ENCODE measurements at places on chromosomes 16 and 17.

- DNase-seq = no peak
Measured at GRCh38 chr17:57892820-57893595, 43.2 kb upstream of the MRPS23 start.

- DNase-seq = no peak
Measured at GRCh38 chr17:76199469-76199868, 40.8 kb downstream of the RNF157 start.

- no peak for DNase-seq
Measured at GRCh38 chr16:49733313-49734009, 122.5 kb downstream of the ZNF423 start.

GRCh38 chr17:81008140-81008539, 16.5 kb downstream of the CHMP6 start:
- no peak for DNase-seq

GRCh38 chr17:29807520-29808361, 122.3 kb downstream of the SSH2 start:
- DNase-seq = no peak

GRCh38 chr16:86775511-86775921, 197.2 kb downstream of the FOXL1 start:
- DNase-seq = no peak

GRCh38 chr17:21357696-21358656, 18.2 kb upstream of the KCNJ12 start:
- no peak for DNase-seq

- DNase-seq = no peak
Measured at GRCh38 chr17:79415365-79415764, 195.5 kb downstream of the RBFOX3 start.

- no peak for DNase-seq
Measured at GRCh38 chr17:49691086-49691676, 13.3 kb upstream of the SPOP start.

GRCh38 chr17:77543801-77544200, 403.0 kb downstream of the SEC14L1 start:
- DNase-seq = no peak

DNA sequence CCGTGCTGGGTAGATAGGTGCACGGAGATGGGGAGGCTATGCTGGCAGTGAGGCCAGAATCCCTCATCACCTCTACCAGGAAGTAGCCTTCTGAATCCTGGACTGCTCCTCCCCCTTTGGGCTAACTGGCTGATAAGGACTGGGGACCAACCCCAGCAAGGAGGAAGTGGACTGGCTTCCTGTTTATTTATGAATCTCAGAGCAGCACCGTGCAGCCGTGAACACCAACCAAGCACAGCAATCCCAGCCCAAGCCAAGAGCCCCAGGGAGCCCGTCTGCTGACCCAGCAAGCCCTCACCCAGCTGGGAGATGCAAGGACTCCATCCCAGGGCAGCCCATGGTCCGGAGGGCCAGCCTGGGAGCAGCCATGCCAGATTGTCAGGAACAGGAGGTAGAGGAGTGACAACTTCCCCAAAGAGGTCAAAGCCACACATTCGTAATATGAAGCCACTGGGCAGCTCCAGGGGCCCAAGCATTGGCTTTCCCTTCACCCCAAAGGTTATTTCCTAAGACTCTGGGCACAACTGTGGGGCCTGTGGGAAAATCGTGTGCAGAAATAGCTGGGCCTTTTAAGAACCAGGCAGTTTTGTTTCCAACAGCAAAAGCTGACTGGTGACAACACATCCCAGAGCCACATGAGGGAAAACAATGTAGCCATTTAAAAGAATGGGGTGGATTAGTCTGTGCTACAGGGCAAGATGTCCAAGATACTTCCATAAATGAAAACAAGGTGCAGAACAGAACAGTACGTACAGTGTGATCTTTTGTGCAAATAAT, 23.9 kb downstream of the PHB1 start:
- DNase-seq = no peak

DNA sequence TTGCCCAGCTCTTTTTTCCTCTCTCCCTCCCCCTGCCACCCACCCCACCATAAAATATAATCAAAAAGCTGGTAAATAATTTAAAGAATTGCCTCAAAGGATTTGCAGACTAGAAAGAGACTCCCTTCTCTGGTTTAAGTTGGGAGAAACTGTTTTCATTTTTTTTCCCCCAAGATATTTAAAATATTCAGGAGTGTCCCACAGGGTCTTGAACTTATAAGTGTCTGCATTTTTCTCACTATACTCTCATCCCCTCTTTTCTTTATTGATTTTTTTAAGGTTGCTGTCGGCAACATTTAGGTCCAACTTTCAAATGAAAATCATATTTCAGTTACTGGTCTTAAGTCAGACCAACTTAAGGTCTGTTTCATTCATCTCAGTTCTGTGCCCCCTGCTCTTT, 210.2 kb downstream of the MSI2 start:
- DNase-seq = no peak

DNA sequence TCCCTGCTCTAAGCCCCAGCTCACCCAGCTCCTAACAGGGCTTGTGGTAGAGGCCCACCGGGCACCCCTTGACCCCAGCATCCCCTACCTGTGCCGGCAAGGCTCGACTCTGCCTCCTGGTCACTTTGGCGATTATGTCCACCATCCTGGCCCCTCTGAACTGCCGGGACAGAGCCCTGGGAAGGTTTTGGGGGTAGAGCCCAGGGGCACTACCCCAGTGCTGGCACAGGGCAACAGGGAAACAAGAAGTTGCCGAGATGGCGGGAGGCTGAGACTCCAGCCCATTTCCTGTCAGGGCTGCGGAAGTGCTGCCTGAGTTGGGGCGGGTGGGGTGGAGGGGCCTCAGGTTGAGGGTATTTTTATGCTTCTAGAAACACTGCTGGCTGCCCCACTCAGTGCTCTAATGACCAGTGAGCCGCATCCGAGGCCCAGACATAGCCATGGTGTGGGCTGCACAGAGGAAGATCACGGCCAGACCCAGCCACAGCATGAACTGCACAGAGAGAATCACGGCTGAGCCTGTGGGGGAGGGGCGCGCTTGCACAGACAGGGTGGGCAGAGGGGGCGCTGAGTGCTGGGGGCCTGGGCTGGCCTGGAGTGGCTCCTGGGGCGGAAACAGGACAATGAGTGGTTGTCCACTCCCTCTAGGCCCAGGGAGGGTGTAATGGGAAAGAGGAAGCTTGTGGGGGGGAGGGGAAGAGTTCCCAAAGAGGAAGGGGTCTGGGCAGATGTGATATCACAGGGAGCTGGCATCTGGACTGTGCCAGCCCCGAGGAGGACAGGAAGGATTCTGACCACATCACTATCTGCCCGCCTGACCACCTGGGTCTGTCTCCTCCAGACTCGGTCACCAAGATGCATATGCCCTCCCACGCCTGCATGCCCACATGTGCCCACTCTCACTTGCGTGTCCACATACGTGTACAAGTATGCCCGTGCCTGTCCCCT, 22.3 kb downstream of the ARHGAP27 start:
- no peak for DNase-seq

GRCh38 chr17:74259667-74260524, 14.1 kb upstream of the DNAI2 start:
- DNase-seq = no peak

DNA sequence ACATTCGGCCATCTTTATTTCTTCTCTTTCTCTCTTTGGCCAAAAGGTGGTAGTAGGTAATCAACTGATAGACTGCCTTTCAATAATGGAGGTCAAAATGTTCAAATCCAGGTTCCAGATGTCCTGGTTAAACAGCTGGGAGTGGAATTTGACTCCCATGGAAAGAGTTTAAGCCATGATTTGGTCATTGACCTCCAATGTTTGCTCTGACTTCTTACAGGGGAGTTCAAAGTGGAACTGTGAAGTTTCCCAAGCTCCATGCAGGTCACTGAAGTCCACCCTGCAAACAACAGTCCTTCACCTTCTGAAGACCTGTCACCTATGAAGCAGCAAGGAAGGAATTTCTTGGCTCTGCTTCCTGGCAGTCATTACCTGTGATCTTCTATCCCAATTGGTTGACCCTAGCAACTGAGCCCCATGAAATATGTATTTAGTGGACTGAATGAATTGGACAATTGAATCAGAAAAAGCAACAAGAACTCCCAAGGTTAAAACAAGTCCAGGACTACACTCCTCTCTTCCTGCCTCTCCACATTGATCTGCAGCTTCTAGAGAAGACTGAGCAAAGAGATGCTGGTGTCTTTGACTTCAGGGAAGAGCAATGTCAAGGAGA, 28.0 kb upstream of the SOX9 start:
- DNase-seq = no peak

DNA sequence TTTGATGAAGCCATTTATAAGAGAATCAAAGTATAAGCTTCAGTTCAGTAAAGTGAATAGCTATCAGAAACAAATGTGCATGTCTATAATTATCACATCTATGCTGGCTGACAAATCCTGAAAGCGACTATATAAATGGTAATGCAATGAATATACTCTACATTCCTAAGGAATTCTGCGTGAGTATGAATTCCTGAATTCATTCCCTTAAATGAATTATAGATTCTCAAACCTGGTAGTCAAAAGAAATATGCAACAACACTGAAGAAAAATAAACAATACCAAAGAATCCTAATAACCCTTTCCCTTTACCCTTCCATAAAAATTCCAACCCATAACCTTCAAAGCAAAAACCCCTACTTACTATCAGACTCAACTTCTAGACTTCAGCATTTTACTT, 416.6 kb upstream of the PMFBP1 start:
- no peak for DNase-seq
